ENCODE measurements at places on chromosomes 2 and 18.

- DNase-seq, result no peak
Observed at GRCh38 chr2:204124140-204124750, 187.7 kb downstream of the ICOS start.

GRCh38 chr2:43402002-43402401 lies 175.6 kb upstream of the ZFP36L2 start:
- DNase-seq, result no peak

DNA sequence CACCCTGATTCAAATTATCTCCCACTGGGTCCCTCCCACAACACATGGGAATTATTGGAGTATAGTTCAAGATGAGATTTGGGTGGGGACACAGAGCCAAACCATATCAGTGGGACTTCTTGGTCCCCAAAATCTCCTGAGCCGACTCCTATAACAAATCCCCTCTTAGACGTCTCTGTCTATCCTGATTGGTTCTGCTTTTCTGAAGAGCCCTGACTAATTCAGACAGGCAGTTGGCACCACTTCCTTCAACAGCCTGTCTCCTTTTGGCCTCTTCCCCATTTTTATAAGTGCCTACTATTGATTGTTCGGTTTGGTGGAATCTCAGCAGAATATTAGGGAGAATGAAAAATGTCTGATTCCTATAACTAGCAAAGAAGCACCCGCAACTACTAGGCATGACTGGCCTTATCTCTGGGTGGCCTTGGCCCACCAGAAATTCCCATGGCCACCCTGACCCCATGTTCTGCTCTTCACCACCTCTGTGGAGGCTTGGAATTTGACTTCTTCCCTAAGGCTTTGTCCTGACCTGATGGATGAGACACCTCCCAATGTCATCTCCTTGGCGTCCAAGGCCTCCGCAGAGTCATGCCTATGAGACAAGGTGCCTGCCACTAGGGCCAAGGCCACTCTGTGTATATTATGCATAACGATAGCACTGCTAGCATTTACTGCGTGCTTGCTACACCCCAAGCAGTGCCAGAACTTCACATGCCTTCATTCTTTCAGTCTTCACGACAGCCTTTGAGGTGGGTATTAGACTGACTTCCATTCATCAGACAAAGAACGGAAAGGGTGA lies 218.9 kb upstream of the COPS8 start:
- DNase-seq, result no peak

DNA sequence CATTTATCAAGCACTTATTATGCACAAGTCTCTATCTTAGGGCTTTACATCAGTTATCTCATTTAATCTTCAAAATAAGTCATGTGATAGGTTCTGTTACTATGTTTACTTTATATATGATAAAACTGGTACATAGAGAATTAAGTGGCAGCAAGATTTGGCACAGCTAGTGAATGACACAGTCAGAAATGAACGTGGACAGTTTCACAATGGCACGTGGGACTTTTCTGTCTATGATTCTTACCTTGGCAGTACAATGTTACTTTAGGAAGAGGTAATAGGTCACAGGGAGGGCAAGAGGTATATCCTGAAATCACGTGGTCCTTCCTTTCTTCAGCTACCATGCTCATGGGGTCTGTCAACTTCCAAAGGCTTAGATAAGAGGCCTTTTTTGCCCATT lies 53.4 kb downstream of the SLC4A10 start:
- no peak for DNase-seq

GRCh38 chr2:25368660-25369059 lies 26.9 kb upstream of the DNMT3A start:
- no peak for DNase-seq

DNA sequence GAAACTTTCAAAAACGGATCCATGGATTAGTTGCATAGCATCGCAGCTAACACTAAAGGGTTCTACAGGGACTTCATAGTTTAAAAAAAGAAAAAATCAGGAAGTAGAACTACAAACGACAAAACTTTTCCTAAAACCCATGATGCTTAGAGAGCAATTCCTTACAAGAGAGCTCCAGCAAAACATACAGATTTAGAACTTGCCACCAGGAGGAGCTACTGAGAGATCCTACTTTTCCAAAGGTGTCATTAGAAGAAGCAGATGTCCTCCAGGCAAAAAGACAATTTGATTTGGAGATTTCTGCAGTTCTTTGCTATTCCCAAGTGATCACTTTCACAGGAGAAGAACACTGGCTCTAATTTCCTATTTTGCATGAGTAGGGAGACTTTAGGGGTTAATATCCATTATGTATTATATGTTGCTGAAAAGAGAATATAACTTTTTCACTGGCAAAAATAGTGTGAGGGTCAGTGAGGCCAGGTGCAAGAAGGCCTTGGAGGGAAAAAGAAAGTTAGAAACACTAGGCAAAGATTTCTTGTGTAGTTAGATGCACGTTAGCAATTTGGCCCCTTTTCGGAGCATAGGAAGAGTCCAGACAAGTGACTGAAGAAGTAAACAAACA lies 436.2 kb downstream of the SUCLG1 start:
- no peak for DNase-seq

GRCh38 chr2:31962757-31963361 lies 47.9 kb downstream of the MEMO1 start:
- DNase-seq, result no peak

DNA sequence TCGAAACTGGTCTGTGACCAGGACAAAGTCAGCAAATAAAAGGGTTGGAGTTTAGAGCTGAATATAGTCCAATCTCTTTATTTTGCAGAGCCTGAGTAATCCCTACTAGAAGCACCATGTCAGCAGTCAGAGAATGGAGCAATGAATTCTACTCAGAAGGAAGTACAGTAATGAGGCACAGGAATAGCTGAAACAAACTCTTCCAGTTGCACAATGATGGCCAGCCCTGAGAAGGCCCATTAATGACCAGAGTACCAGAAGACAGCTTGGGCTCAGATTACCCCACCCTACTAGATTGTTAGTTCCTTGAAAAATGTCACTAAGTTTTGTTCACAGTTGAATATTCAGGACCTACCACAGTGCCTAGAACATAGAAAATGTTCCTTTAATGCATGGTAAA lies 40.3 kb upstream of the SCG2 start:
- no peak for DNase-seq

GRCh38 chr2:142586693-142587580 lies 290.5 kb upstream of the KYNU start:
- no peak for DNase-seq

DNA sequence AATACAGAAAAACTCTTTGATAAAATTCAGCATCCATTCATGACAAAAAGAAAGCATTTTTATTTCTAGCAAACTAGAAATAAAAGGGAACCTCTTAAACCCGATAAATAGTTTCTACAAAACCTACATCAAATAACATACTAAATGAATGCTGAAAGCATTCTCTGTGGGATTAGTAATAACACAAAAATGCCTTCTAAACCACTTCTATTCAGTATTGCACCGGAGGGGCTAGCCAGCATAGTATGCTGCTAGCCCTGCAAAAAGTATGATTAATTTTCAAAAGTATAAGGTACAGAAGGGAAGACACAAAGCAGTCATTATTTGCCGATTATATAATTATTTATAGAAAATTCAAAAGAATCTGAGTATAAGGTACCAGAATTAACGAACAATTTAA lies 145.2 kb downstream of the DTNB start:
- no peak for DNase-seq

DNA sequence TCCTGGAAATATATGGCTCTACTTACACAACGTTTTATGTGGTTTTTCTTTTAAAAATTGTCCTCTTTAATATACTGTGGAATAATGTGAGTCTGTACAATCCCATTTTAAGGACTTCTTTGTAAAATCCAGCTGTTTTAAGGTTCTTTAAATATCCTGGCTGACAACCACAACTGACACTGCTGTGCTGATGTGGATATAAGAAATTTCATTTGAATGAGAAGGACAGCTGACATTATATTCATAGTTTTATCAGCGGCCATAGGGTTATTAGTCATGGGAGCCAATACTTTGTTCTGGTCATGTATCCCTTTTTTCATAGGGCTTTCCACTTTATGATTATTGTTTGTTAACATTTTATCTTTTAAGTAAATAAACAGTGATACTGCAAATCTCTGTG lies 169.5 kb downstream of the CAMKMT start:
- DNase-seq, result no peak
